ENCODE measurements at places on chromosomes 7 and 10.

GRCh38 chr7:150890853-150891584 is 38.7 kb downstream of the AOC1 start:
- DNase-seq, result no peak

DNA sequence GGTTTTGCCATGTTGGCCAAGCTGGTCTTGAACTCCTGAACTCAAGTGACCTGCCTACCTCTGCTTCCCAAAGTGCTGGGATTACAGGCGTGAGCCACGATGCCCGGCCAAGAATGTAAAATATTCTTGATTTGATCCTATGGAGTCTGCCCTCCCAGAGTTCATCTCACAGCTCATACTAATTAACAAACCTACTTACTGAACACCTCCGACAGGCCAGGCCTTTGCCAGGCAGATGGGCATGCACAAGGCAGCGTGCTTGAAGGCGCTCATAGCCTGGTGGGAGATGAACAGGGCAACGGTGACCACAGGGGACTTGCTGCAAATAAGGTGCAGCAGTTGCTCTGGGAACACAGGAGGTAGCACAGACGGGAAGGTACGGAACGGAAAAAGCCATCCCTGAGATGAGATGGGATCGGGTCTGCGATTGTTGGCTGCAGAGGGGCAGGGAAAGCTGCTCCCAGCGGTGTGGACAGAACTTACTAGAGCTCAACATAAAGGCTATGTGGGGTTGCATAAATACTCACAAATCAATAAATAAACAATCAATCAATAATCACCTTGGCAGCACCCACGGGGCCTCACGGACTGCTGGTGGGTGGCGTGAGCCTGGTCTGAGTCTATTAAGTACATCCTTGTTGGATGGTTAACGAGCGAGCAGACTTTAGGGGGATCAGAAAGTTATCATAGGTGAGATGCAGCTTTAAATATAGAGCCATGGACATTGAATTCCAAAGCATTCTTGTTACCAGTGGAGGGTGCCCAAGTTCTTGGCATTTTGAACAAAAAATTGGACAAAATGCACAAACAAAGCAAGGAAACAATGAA is 4.7 kb downstream of the ACBD7 start:
- DNase-seq, result no peak

DNA sequence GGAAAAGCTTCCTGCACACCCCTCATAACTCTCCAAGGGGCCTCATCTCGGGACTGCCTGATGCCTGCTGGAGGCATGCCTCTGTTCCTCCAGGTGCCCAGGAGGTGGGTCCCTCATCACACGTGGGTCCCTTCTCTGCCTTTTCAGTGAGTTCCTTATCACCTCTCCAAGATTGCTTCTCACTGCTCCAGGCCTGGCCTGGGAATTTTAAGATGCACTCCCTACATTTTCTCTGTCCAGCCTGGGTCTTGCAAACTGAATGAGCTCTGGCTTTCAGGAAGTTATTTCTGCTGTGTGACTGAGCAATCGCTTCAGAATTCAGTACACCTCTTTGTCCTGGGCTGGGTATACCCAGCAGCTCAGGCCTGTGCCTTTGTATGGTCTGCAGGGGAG is 43.8 kb downstream of the LRRC18 start:
- DNase-seq, result no peak

DNA sequence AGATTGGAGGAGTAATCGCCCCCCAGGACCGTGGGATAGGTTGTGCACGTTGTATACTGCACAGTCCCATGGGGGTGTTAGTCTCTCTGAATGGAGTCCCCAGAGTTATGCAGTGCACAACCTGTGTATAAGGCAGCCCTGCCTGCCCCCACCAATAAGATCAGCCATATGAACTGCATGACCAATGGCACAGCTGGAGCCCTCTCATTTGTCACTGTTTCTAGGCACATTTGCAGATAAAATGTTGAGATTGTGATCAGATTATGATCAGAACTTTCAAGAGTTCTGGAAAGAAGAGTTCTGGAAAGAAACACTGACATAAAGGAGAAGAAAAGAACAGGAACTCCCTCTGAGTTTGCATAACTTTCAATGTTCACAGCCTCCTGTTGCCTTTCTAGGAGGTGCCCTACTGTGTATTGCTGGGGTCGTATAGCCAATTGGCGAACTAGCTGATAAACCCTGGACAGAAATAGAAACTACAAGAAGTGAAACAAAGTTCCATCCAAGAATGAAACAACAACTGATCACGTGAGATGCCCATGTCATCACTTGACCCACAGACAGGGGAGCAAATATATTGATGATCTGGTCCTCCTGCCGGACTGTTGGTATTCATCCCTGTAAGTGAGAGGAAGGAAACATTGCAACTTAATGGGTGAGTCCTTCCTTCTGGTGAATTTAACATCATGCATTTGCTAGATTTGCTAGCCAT is 49.6 kb upstream of the TOMM7 start:
- DNase-seq, result no peak

DNA sequence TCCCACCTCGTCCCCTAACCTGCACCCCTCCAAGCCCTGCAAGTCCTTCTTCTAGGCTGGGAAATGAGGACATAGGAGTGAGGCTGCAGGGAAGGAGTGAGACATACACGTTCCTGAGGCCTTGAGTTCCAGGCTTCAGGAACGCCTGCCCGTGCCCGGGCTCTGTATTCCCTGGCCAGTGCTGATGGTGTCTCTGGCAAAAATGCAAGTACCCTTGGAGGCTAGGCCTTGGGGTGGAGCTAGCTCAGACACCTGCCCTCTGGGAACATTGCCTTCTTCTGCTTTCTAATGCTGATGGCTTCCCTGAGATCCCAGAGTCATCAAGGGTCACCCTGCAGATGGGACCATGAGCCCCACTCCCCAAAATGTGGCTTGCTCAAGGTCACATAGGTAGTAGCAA is 76.0 kb downstream of the GRK5 start:
- DNase-seq, result no peak

- DNase-seq, result peak; percentile 37
Measured at GRCh38 chr7:116687801-116688201, 15.8 kb downstream of the MET start.

DNA sequence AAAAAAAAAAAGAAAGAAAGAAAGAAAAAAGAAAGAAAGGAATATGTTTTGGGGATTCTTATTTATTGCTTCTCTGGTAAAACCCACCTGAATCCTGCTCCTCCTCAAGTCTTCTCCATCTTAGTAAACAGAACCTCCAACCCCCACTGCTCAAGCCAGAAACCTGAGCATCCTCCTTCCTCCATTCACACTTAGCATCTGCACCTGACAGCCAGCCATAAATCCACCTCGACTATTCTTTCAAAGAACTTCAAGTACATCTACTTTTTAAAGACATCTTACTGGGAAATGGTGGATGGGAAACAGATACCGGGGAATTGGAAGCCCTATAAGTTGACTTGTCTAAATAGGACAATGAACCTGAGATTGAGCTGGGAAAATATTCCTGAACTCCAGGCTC is 519.9 kb upstream of the DPP6 start:
- DNase-seq, result no peak

DNA sequence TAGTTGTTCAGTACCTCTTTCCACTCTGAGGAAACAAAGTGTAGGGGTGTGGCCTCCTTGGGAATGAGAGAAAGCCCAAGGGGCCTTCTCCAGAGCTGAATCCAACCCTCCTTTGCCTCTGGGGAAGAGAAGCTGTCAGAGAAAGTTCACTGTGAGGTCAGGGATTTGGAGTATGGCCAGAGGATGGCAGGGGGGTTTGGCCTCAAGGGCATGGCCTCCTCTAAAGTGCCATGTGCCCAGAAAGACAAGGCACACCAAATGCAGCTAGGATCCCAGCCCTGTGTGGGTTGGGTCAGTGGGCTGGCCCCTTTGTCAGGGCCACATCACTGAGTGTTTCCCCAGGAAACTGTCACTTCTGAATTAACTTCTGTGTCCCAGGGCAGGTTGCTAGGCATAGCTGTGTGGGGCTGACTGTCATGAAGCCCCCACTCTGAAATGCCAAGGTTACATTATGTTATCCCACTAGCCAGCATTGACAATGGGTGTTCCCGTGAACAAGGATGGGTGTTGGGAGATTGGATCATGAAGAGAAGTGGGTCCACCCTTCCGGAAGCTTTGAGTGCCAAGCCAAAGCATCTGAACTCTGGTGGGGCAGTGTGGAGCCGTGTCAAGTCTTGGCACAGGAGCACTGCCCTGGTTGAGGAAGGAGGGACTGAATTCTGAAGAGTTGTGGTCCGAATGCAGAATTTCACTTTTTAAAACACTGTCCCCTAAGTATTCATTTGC is 123.3 kb downstream of the ZMIZ1 start:
- DNase-seq, result no peak

GRCh38 chr7:104640506-104640905 is 312.1 kb downstream of the LHFPL3 start:
- DNase-seq, result no peak

DNA sequence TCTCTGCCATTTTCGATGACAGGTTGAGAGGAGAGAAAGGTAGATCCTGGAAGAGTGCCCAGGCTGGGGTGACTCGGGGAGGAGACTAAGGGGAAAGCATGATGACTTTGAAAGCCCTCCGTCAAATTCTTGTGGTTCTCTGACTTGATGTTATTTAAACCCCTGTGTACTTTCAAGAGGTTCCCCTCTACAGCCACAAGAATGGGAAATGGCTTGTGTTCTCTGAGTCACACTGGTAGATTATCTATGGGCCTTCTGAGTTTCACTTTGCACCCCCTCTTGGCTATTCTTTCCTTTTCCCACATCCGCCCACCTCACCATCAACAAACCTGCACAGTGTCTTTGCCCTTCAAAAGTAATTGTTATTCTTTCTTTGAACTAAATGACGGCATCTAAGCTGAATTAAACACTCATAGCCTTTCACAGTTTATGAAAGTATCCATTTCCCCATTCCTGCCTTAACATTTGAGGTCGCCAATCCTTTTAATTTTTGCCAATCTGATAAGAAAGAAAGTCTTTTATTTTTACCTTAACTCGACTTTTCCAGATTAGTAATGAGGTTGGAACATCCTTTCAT is 24.1 kb downstream of the PRF1 start:
- DNase-seq, result no peak

DNA sequence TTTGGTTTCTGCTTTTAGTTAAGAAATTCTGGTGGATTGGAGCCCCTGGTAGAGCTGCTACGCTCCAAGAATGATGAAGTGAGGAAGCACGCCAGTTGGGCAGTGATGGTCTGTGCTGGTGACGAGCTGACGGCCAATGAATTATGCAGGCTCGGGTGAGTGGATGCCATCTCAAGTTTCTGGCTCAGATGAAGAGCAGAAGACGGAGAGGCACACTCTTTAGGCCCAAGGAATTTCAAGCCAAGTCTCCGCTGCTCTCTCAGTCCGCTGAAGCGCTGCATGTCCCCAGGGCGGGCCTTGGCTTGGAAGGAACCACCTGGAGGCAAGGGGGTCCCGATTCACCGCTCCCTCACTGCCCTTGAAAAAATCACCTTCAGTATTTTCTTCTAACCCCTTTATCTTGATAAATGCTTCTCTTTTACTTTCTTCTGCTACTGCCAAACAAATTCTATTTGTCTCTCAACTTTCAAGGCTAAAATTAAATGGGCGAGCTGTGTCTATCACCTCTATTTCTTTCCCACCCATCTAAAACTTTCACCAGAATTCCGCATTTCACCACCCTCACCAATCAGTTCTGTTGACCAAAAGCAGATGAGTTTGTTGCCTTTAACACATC is 74.2 kb downstream of the ARMC3 start:
- DNase-seq, result no peak

GRCh38 chr10:126854726-126855495 is 50.3 kb upstream of the DOCK1 start:
- no peak for DNase-seq

DNA sequence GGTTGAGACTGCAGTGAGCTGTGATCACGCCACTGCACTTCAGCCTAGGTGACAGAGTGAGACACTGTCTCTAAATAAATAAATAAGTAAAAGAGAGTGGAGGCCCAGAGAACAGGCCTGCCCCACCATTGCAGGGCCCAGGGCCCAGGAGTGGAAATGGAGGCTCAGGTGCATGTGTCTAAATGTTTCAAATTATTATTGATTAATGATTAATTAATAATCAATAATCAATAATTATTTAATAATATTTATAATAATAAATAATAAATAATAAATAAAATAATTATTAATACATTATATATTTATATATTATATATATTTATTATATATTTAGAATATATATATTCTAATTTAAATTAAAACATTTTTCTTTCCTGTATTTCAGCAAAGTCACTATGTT is 53.7 kb upstream of the ZRANB1 start:
- DNase-seq, result no peak

- no peak for DNase-seq
Measured at GRCh38 chr7:30556840-30557239, 37.8 kb upstream of the GARS1 start.

- peak; percentile 17 for DNase-seq
Measured at GRCh38 chr10:13617116-13617515, 30.4 kb downstream of the PRPF18 start.

GRCh38 chr7:153930696-153931095 is 121.5 kb upstream of the DPP6 start:
- no peak for DNase-seq

GRCh38 chr10:89327803-89328441 is at the start of gene IFIT3:
TSS of gene IFIT3 (plus strand) at chr10:89327997. CDS start at chr10:89328074, 77 bp downstream.
- DNase-seq, result peak; percentile 97

DNA sequence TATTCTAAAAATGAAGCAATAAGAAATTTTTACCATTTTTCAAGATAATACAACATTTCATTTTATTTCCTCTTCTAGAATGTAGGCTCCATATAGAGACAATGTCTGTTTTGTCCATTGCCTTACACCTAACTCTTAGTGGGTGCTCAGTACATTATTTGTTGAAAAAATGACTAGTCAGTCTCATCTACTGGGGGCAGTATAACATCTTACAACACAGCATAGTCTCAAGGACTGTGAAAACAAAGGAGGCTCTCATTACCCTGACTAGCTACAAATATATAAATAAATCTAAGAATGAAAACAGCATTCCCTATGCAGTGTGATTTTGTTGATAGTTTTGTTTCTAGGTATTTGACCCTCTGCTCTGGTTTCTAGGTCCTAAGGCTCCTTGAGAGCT is 11.6 kb downstream of the CRPPA start:
- DNase-seq, result no peak

DNA sequence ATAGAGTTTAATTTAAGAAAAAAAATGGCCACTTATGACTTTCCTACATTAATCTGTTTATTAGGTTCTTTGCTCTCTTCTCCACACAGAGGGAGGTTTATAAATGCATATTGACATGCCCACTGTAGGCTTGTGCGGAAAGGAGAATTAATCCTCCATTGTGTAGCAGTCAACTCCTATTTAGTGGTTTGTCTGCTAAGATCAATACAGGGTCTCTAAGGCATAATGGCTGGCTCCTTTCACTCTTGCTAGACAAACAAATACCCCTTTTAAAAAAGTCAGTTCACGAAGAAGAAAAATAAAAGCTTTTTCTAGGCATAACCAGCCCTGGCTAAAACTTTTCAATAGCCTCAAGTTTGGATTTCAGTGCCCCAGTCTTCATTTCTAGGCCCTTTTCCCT is 141.6 kb downstream of the TSPAN12 start:
- no peak for DNase-seq

DNA sequence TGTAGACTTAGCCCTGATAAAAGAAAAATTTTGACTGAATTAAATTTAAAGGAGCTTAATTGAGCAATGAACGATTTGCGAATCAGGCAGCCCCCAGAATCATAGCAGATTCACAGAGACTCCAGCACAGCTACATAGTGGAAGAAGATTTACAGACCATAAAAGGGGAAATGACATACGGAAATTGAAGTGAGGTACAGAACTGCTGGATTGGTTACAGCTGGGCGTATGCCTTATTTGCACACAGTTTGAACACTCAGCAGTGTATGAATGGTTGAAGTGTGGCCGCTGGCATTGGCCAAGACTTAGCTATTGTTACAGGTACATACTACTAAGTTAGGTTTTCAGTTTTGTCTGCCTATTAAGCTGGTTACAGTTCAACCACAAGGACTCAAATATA is 433.5 kb upstream of the CELF2 start:
- DNase-seq, result no peak

- DNase-seq, result no peak
Measured at GRCh38 chr7:158919686-158920085, 63.3 kb downstream of the DYNC2I1 start.

All from fibroblast of skin of left biceps (primary cell).